ENCODE measurements at places on chromosomes 1 and 21.

GRCh38 chr1:172266528-172267174, 153.8 kb upstream of the C1orf105 start:
- no peak for DNase-seq

DNA sequence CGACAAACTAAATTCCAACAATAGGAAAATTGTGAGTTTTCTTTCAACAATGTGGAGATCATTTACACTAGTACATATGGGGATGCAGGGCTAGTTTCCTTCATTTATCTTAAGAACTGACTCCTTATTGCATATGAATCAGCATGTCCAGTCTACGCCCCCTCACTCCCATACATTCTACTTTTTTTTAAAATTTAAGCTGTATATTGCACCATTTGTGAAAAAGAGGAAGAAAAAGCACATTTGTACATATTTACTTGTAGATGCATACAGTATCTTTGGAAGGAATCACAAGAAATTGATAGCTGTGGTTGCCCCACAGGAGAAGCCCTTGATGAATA, 15.9 kb downstream of the VPS26C start:
- no peak for DNase-seq

- no peak for DNase-seq
Measured at GRCh38 chr21:35827004-35827403, 233.3 kb downstream of the SETD4 start.

- DNase-seq: no peak
Measured at GRCh38 chr1:77975386-77975785, 3.5 kb downstream of the FUBP1 start.

GRCh38 chr1:54949053-54949452, 31.4 kb upstream of the TMEM61 start:
- no peak for DNase-seq

- DNase-seq: no peak
Measured at GRCh38 chr1:247962911-247963588, 2.0 kb upstream of the OR2AK2 start.

GRCh38 chr21:45479691-45480675, 62.3 kb downstream of the SLC19A1 start:
- DNase-seq: no peak

DNA sequence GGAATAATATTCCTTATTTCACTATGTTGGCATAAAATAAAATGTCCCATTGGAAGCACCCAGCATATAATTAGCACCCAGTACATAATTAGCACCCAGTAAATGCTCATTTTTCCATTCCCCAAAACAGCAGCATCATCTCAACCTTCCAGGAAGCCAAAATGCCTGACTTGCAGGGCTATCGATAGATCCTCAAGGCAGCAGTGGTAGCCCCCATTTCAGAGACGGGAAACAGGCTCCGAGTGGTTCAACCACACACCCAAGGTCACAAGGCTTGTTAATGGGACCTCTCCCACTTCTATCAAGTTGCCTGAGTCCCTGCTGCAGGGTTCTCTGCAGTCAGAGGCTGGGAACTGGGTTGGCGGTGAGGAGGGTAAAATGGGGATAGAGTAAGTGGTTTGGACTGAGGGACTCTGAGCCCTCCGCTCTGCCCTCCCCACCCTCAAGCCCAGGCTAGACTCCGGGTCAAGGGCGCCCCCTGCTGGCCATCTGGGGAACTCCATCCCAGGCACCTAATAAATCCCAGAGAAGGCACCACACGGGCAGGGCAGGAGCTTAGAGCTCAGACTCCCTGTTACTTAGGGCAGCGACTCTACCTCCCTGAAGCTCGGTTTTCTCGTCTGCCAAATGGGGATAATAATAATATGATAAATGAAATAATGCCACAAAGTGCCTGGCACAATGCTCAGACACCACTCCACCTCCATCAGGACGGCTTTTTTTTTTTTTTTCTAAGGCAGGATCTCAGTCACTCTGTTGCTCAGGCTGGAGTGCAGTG, 21.9 kb upstream of the LAPTM5 start:
- peak; percentile 78 for DNase-seq

- no peak for DNase-seq
Measured at GRCh38 chr1:224528900-224529299, 87.2 kb upstream of the CNIH3 start.

DNA sequence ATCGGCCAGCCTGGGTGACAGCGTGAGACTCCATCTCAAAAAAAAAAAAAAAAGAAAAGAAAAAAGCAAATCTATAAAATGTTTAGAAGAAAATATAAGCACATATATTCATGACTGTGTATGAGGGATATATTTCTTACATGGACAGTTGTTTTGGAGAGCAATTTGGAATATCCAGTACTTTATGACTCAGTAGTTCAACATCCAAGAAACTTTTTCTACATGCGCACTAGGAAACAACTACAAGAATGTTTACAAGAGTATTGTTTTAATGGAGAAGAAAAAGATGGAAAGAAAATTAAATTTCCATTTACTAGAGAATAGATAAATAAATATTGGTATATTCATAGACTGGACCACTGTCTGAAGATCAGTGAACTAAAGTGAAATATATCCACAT, 77.5 kb downstream of the MAST2 start:
- no peak for DNase-seq

GRCh38 chr1:161207173-161207572, 5.0 kb downstream of the NDUFS2 start:
- no peak for DNase-seq

GRCh38 chr1:48236716-48237470, 14.4 kb downstream of the SLC5A9 start:
- no peak for DNase-seq

- DNase-seq: no peak
Measured at GRCh38 chr1:228778961-228779360, 43.7 kb downstream of the RHOU start.

GRCh38 chr1:94122201-94122970, 1.4 kb upstream of the ABCA4 start:
- DNase-seq: no peak

GRCh38 chr1:229028987-229029878, 241.7 kb upstream of the RAB4A start:
- no peak for DNase-seq

GRCh38 chr1:24903011-24903461, 27.0 kb downstream of the RUNX3 start:
- DNase-seq: no peak
